ENCODE measurements at places on chromosomes 6 and 20. TPM values are rescaled to one million over a fixed set of nuclear protein-coding genes. Genes with fewer than 3 reads are reported as not detected.

Gene ITPA
- total RNA-seq, result 32.7 TPM

Gene NPEPL1
- 15.2 TPM for total RNA-seq

Gene PRSS16
- total RNA-seq, result 1.5 TPM

Gene HCRTR2
- not detected for total RNA-seq

DNA sequence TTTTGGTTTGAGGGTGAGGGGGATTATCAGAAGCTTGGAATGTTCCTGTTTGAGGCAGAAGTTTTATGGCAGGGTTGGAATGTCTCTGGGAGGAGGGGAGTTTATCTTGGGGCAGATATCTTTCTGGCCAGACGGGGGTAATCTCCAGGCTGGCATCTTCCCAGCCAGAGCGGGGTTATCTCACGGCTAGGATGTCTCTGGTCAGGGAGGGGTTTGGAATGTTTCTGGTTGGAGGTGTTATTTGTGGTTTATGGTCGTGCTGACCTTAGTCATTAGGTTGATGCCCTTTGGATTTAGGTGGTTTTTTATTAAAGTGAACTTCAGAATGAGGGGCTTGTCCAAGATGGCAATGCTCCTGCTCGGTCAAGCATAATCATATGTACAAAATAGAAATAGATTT is 14.8 kb downstream of the PGK2 start:
- no peak for DNase-seq

- peak; percentile 71 for DNase-seq
Observed at GRCh38 chr6:105880030-105880492, 206.1 kb upstream of the PRDM1 start.

DNA sequence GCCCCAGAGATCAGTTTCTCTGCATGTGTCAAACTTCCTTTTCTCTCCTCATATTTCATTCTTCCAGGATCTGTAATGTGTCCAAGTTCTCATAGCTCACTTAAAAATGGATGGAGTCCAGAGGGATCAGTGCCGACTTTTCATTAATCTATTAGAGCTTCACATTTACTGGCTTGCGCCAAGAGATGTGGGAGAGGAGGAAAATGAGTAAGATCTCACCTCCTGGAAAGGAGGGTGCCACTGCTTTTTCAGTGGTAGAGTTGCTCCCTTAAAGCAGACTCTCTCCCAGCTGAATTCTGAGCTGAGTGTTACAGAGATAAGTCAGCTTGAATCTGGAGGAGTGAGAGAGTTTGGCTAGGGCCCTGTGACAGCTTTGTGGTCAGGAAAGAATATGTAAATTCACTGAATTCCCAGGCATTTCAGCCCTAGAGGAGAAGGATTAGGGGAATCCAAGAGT is 175.9 kb downstream of the SOX4 start:
- DNase-seq, result no peak

DNA sequence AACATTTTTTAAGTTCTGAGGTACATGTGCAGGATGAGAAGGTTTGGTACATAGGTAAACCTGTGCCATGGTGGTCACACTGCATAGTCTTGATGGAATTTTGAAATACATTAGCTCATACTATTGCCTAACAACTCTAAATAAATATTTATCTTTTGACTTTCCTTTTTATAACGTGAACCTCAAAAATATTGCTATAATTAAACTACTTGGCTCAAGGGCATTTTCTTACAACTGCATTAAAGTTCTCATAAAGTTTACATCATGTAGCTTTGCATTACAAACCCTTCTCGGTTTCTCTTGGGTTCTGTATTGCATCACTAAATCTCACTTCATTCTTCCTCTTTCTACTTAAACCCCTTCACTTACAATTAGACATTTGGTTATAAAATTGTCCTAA is 636.0 kb upstream of the PTCHD4 start:
- DNase-seq, result no peak

DNA sequence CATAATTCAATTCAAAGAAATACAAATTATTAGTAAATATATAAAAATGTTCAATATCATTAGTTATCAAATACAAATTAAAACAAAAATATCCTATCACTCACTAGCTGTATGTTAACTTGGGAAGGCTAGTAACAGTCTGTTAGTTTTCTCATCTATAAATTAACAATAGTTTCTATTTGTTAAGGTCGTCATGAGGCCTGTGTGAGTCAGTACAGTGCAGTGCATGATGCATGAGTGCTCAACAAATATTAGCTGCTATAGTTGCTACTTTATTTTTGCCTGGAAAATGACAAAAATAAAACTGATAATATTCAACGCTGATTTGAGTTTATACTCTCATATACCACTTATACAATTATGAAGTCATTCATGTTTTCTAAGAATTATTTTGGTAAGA is 401.6 kb upstream of the RUNX2 start:
- DNase-seq, result no peak

- DNase-seq, result no peak
Observed at GRCh38 chr20:20741087-20742045, 28.9 kb upstream of the RALGAPA2 start.

GRCh38 chr6:134764741-134765140 is 185.2 kb downstream of the ALDH8A1 start:
- DNase-seq, result no peak

- no peak for DNase-seq
Observed at GRCh38 chr6:1817033-1817761, 207.5 kb downstream of the FOXC1 start.

GRCh38 chr6:5937936-5938706 is 68.6 kb downstream of the NRN1 start:
- DNase-seq, result no peak

DNA sequence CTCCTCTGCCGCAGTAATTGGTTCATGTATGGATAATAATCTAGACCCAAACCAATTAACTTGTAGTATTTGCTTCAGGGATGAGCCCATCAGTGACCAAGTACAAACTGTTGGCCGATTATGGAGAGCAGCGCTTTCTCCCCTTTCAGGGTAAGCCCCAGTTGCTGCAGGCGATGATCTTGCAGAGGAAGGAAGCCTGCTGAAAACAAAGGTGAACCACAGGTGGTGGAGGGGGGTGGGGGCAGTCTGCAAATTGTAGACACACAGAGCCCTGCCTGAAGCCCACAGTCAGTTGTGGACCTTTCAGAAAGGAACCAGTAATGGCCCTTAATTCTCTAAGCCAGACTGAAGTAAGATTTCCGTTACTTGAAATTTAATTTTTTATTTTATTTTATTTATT is 167.9 kb upstream of the JARID2 start:
- no peak for DNase-seq

GRCh38 chr6:41344876-41345275 is 9.5 kb downstream of the NCR2 start:
- DNase-seq, result peak; percentile 35

GRCh38 chr6:119129148-119129967 is 50.9 kb upstream of the FAM184A start:
- DNase-seq, result no peak

GRCh38 chr6:134774201-134774638 is 175.7 kb downstream of the ALDH8A1 start:
- no peak for DNase-seq
